NCI-H345 (cell line): ENCODE measurements at places on chromosomes 5 and 9.

- peak; percentile 21 for DNase-seq
Measured at GRCh38 chr9:76658510-76659231, 105.6 kb upstream of the PCA3 start.

GRCh38 chr5:101482931-101483330 is 579.8 kb upstream of the ST8SIA4 start:
- no peak for DNase-seq

GRCh38 chr9:86534572-86535258 is 180.5 kb upstream of the TUT7 start:
- DNase-seq: no peak

GRCh38 chr9:136015656-136016571 is 54.7 kb upstream of the UBAC1 start:
- no peak for DNase-seq

- no peak for DNase-seq
Measured at GRCh38 chr5:94240596-94240992, 377.8 kb downstream of the KIAA0825 start.

GRCh38 chr9:89482901-89483361 is 15.0 kb downstream of the SEMA4D start:
- no peak for DNase-seq

GRCh38 chr9:95078939-95079338 is 238.6 kb downstream of the FANCC start:
- DNase-seq: no peak

DNA sequence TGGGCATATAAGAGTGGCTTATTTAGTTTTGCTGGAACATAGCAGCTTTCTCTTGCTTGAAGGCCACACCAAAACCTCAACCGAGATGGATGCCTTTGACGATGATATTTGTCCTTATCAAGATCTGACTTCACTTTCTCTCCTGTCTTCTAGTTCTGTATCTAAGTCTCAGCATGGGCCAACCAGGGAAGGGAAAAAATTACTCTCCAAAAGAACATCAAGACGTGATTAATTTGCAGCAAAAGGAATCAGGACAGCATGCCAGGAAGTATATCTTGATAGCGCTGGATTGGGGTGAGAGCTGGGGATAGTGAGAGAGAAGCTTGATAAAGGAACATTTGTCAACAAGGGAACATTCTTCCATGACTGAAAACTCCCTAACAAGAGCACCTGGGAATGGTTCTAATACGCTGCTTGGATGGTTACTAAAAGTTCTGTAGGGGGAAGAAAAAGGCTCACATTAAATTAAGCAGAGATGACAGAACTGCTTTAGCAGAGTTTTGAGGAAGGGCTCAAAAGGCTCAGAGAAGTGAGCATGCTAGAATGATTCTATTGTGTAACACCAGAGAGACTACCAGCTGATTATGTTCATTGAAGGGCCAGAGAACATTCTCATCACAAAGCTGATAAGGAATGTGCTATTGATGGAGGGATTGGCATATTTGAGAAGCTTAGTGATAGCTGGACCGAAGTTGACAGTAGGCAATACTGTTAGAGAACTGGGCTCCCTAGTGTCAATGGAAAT is 21.6 kb upstream of the ANXA1 start:
- no peak for DNase-seq

GRCh38 chr5:34827588-34828506 is 11.1 kb upstream of the TTC23L start:
- no peak for DNase-seq

GRCh38 chr5:137072361-137073115 is 426.6 kb downstream of the SPOCK1 start:
- DNase-seq: no peak

GRCh38 chr5:149271195-149271715 is 404 bp upstream of the AFAP1L1 start:
- peak; percentile 45 for DNase-seq

- DNase-seq: no peak
Measured at GRCh38 chr9:124231095-124231737, 26.5 kb upstream of the NEK6 start.

DNA sequence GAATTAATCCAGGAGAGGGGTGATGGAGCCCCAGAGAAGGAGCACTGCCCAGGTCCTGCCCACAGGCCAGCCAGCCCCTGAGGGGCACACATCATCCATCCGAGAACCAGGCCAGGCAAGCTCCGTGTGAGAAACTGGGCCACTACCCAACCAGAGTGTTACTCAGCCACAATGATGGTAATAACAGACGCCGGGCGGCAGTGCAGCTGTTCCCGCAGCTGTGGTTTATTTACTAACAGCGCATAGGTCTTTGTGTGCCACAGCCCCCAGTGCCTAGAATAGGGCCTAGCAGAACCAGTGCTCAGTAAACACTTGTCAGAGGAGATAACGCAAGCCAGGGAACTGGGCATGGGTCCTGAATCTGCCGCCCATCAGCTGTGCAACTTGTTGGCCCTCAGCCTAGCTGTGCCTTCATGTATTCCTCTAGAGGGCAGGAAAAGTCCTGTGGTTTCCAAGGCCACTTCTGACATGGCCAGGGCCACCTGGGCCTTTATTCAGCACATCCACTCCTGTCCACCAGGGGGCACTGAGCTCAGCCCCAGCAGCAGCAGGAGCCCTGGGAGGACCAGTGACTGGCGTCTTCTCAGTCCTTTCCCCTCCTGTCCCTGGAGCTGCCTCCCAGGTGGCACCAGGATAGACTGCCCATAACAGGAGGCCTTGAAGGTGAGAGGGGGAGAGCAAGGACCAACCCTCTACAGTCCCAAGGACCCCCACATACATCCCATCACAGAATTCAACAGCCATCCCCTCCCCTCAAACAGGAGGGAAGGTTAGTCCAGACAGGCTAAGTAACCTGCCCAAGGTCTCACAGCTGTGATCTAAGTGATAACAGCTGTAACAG is 2.1 kb downstream of the MXD3 start:
- peak; percentile 85 for DNase-seq

DNA sequence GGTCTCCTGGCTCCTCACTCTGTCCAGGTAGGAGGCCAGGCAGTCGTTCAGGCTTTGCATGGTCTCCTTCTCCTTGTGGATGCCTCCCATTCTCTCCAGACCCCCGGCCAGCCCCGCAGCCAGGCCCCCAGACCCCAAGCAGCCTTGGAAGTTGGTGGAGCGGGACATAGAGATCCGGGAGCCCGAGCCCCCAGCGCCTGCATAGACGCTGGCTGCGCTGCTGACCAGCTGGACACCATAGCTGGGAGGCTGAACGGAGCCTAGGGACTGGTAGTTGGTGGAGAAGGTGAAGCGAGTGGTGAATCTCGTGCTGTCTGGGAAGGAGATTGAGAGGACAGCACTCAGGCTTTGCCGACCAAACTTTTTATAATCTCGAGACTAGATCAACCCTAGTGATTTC is 35.9 kb downstream of the FOXI1 start:
- no peak for DNase-seq

DNA sequence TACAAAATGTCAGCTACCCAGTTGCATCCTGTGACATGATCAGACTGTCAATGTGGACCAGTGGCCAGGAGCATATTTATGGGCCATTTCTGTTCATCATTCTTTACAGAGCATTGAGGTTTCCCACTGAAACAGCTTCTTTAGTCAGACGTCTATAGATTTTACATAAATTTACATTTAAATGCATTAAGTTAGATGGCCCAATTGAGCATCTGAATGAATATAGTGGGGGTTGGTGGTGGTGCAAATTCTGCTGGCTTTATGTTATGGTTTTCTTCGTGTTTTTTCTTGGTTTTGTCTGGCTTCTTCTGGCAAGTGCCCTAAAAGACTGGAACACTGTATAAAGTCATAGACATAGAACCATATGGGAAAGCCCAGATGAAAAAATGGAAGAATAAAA is 214.1 kb downstream of the PJA2 start:
- DNase-seq: no peak

DNA sequence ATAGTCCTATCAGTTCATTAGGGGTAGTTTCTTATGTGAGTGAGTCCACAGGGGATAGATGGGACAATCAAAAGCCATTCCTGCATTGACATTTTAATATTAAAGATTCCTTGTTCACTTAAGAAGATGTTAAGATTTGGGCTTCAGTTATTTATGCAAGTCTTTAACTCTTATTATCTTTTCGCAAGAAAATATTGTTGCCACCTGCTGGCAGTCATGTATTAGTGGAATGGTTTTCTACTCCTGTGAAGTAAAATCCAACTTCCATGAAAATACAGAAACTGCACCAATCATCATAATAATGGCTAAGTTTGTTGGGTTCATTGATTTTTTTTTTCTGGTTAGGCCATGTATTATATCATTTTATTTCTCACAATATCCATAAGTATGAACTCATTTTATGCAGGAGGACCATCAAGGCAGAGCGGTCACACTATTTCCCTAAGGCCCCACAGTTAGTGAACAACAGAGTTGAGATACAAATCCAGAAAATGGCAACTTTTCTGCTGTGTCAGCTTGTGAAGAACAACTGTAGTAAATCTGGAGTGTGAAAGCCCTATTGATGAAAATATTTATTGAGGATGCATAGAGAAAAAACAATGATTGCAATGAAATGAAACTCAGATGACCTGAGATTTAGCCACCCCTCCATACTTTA is 88.5 kb upstream of the TXNDC8 start:
- DNase-seq: no peak

DNA sequence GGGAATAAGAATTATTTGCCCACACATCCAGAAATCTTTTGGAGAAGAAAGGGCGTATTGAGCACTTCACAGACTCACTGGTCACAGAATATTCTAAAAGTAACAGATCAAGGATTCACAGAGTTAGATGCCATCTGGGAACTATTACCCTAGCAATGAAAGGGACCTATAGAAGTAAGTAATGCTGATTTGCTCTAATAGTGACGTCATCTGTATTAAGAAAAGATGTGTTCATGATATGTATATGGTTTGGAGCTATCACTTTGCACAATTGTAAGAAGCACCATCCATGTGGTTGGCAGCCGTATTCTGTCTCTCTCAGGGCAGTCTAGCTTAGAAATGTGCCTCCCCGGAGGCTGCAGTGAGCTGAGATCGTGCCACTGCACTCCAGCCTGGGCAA is 52.8 kb upstream of the SV2C start:
- DNase-seq: no peak

DNA sequence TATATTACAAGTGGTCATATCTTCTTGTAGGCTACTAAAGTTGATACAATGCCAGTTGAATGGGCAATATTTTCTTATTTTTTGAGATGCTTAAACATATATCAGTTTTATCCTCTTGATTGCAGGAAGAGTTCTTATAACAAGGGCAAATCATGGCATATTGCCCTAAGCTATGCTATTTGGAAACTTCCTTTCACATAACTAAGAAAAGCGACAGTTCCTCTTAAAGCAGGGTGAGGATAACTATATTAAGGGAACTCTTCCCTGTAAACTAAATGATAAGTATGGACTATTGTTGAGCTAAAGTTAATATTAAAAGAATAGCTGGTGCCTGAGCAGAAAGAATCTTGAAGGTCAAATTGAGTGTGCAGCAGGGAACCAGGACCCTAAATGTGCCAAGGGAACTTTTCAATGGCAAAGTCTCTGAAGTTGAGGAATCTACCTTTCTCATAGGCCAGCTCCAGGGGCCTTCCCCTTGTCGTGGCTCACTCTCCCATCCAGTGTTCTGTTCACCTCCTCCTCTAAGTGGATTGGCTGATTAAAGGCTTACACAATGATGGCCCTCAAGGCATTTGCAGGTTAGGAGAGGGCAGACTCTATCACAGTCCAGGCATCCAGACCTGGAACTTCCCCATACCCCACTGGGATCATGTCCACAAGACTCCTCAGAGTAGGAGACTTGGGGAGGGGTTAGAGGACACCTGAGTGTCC is 26.8 kb downstream of the FYB1 start:
- no peak for DNase-seq

DNA sequence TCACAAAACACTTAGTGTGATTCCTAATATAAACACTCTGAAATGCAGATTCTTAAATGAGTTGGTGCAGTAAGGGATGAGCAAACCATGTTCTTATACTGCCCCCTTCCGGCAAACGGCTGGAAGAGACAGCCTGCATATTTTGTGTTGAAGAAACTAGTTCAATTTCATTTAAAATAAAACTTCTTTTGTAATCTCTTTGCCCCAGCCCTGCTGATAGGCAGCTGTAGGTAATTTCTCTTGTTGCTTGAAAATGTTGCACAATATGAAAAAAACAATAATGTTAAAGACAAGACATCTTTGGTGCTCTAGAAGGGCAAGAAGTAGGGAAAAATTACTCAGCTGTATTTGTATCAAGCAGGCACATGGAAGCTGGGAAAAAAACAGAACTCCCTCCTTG is 89.7 kb upstream of the CCNG1 start:
- DNase-seq: peak; percentile 41

DNA sequence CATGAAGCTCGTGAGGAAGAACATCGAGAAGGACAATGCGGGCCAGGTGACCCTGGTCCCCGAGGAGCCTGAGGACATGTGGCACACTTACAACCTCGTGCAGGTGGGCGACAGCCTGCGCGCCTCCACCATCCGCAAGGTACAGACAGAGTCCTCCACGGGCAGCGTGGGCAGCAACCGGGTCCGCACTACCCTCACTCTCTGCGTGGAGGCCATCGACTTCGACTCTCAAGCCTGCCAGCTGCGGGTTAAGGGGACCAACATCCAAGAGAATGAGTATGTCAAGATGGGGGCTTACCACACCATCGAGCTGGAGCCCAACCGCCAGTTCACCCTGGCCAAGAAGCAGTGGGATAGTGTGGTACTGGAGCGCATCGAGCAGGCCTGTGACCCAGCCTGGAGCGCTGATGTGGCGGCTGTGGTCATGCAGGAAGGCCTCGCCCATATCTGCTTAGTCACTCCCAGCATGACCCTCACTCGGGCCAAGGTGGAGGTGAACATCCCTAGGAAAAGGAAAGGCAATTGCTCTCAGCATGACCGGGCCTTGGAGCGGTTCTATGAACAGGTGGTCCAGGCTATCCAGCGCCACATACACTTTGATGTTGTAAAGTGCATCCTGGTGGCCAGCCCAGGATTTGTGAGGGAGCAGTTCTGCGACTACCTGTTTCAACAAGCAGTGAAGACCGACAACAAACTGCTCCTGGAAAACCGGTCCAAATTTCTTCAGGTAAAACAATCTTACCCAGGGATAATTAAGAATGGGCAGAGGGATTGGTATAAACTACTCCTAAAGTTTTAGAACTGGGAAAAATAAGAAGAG is 12.9 kb downstream of the ITGA1 start:
- peak; percentile 44 for DNase-seq

DNA sequence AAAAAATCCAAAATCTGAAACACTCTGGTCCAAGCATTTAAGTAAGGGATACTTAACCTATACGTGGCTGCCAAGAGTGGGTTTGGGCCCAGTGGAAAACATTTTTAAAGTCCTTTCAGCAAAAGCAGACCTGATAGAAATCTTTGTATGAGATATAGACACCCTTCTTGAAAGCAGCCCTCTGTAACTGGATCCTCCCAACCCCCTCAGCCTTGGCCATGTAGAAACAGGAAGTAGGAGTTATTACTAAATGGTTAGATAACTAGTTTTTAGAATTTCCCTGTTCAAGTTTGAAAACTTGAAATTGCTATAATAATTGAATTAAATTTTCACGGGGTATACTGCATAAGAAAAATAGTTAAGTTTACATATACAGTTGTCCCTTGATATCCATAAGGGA is 111.3 kb upstream of the PCA3 start:
- DNase-seq: no peak
